ENCODE measurements at places on chromosomes 12 and 14.

- DNase-seq, result peak; percentile 83
Measured at GRCh38 chr14:68978172-68978911, 760 bp downstream of the ACTN1 start.

- no peak for DNase-seq
Measured at GRCh38 chr12:57837864-57838562, 8.5 kb downstream of the CTDSP2 start.

GRCh38 chr12:16297521-16297920, 20.0 kb upstream of the SLC15A5 start:
- no peak for DNase-seq

- DNase-seq, result no peak
Measured at GRCh38 chr12:81949841-81950308, 190.7 kb upstream of the PPFIA2 start.

Measured in ovary (tissue), 10 donors.